ENCODE measurements at places on chromosomes 1 and 21.

GRCh38 chr1:17167041-17167785 is 37.7 kb upstream of the PADI1 start:
- DNase-seq = no peak

DNA sequence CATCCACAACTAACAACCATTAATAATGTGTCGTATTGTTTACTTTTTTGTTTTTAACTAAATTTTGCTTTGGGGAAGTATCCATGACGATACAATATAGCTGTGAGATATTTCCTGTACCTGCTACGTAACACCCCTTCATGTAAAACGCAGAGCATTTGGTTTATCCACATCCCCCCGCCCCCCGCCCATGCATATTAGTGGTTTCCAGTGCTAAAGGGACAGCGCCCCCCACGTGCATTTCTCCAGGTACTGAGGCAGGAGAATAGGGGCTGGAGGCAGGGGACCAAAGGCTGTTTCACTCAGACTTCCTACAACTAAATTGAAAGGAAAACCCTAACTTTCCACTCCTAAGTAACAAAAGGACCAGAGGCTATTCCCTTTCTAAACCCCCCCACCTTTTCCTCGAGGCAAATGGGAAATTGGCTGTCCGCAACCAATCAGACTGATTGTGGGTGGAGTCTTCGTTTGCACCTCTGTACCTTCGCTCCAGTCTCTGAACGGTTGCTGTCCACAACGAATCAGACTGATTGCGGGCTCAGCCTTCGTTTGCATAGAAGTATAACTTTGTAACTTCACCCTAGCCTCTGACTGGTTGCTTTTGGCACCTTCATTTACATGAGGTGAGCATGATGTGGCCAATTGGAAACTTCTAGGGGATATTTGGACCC is 12.2 kb upstream of the RIPK4 start:
- DNase-seq = no peak

DNA sequence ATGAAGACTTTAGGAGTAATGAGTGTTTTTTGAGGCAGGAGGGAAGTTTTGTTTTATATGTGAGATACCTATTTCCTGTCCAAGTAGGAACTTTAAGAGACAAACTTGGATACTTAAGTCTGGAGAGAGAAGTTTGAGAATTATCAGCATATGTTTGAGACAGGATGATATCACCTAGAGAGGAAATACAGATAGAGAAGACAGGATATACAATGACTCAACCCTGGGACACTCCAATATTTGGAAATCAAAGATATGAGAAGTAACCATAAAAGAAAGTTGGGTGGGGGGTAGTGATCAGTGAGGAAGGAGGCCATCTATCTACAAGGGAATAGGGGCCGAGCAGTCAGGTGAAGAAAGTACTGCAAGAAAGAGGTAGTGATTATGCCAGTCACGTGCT is 6.5 kb downstream of the LCE7A start:
- no peak for DNase-seq

DNA sequence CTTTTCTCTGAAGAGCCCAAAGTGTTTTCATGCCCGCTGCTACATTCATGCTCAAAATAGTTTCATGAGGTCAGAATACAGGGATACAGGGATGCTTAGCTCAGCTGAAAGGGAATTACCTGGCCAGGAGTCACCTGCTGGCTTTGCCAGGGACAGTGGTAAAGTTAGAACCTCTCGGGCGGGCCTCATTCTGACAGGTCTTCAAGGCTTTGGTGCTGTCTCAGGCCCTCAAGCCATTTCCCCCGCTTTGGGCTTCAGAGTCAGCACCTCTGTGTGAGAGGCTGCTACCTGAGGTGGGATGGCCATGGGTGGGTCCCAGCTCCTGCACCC is 5.5 kb downstream of the RASSF5 start:
- DNase-seq = no peak

GRCh38 chr1:81594206-81594605 is 206.5 kb upstream of the ADGRL2 start:
- no peak for DNase-seq

- DNase-seq = no peak
These were observed 130.2 kb upstream of the PTGFR start for GRCh38 chr1:78360584-78360983.

DNA sequence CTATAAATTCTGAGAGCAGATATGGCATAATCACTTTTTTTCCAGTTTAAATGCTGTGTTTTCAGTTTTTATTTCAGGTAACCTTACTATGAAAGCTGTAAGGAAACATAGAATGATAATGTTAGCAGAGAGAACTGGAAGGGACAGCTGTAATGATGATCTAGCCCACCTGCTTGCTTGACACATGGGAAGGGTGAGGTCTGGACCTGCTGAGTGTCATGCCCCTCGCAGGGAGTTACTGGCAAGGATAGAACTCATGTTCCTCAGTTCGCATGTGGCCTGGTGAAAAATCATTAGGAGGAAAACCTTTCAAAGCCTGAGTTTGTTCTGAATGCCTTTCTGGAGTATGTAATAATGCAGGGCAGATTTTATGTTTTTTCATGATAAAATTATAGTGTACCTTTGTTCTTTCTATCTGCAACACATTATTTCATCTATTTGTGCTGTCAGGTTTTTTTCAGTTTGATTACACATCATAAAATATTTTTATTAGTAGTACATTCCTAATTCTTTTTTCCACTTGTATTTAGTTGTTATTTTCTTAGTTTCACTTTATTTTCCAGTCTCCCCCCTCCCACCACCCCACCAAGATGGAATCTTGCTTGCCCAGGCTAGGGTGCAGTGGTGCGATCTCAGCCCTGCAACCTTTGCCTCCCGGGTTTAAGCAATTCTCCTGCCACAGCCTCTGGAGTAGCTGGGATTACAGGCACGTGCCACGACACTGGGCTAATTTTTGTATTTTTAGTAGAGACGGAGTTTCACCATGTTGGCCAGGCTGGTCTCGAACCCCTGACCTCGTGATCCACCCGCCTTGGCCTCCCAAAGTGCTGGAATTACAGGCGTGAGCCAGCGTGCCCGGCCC is 8.0 kb downstream of the DDI2 start:
- no peak for DNase-seq

DNA sequence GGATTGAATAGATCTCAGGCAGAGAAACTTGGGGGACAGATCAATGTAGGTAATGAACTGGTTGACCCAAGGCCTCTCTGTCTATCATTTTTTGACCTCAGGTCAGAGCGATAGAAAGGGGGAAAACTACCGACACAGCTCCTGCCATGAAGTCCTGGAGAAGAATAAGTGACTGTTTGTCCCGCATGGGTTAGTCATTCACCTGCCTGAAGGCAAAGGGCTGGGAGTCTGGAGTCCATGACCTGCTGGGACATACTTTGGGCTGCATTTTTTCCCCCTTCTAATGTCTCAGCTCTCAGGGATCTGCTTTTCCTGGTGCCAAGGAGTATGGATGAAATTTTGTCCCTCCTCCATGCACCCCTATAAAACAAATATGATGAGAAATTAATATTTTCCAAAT is 1.6 kb upstream of the ROR1 start:
- no peak for DNase-seq

GRCh38 chr1:19425646-19426239 is 59.6 kb downstream of the CAPZB start:
- no peak for DNase-seq

DNA sequence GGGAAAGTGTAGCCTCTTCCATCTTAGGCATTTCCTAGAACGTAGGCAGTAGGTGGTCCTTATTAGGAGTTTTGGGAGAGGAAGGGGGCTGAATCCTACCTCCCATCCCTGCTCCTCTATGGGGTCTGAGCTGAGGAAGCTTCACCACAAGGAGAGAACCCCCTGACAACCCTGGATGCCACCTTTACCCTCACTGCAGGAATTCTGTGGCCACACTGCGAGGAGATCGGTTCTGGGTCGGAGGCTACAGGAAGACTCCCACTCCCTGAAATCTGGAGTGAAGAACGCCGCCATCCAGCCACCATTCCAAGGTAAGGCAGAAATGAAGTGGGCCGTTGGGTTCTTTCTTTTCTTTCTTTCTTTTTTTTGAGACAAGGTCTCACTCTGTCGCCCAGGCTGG is 1.5 kb downstream of the MX1 start:
- DNase-seq = no peak

DNA sequence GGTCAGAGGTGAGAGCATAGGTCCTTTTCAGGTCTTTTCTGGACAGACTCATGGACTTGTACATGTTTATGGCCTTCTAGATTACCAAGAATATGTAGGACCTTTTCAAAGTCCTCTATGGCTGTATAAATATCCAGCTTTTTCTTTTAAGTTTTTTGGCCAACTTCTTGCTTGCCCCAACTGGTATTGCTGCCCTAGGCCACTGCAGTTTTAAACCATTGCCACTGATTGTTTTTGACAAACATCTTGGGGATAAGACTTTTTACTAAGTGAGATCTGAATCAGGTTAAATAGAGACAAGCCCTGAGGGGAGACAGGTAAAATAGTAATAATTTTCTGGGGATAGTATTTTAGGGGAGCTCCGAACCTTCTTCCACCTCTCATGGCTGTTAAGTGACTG is 14.8 kb upstream of the DDR2 start:
- no peak for DNase-seq

DNA sequence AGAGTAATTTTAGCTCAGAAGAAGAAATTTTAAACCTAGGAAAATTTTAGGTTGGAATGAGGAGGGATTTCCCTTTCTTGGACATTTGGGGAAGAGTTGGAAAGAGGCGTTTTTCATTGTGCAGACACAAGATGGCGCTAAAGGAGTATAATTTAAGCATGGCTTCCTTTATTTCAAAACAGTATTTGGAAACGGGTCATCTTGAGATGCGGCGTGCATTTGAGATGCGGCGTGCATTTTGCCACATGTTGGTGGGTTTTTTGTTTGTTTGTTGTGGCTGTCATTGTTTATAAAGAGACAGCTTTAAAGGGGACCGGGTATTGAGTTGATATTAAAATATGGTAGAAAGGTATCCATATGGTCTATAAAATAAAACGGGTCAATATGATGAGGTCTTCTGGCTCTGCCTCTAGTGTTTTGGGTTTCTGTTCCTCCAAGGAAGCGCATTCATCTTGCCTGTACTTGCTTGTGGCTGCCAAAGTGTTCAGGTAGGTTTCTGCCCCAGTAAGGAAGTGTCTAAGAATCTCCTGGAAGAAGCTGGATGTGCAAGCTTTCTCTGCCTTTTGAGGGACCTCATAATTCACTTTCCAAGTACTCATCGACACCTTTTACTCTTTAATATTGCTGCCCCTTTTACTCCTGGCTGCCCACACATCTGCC is 210.3 kb downstream of the SLC35F3 start:
- no peak for DNase-seq

DNA sequence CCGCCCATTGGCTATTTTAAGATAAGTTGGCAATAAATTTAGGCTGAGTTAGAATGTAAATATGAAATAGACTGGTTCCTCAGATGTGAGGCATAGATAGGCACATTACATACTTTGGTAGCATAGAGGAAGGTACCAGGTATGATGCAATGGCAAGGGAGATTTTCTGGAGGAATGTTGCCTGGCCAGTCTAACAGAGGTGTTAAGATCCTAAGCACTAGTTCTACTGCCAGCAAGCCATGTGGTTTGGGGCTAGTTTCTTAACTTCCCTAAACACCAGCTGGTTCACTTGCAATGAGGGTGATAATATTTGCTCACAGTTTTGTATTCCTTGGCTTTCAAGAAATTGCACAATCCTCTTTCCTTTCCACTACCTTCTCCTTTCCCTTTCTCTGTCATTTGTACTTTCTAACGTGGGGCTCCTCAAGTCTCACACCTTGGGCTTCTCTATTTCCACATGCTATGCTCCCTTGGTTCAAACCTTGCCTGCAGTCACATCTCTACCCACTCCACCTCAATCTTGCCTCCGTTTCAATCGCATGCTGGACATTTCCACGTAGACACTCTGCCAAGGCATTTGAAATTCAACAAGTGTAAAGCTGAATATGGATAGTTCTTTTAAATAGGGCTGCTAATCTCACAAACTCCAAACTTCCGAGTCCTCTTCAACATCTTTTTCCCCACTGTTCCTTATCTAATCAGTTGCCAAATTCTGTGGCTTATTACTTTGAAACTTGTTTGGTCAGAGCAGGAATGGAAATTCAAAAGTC is 4.7 kb upstream of the CD55 start:
- no peak for DNase-seq

DNA sequence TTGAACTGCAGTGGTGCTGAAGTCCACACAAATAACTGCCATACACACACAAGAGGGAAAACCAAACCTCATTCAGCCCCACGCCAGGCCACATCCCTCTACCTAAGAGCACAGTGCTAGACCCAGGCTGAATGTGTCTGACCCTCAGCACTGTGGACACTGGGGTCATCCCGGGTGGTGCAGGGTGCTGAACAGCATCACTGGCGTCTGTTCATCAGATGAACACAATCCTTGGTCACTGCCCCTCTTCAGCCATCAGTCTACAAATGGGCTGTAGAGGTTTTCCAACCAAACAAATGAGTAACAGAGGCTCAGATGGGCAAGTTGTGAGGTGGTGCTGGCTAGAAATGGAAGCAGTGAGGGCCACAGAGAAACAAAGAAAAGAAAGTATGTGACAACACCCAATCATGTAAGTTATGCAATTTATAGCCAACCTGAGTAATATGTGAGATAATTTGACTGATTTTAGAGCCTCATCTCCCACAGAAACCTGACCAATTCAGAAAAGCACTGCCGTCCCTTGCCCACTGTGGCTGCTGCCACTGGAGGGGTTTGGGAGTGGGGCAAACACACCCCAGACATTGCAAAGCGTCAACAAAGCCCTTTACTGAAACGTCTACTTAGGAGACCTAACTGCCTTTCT is 27.9 kb downstream of the GNB1 start:
- DNase-seq = no peak

DNA sequence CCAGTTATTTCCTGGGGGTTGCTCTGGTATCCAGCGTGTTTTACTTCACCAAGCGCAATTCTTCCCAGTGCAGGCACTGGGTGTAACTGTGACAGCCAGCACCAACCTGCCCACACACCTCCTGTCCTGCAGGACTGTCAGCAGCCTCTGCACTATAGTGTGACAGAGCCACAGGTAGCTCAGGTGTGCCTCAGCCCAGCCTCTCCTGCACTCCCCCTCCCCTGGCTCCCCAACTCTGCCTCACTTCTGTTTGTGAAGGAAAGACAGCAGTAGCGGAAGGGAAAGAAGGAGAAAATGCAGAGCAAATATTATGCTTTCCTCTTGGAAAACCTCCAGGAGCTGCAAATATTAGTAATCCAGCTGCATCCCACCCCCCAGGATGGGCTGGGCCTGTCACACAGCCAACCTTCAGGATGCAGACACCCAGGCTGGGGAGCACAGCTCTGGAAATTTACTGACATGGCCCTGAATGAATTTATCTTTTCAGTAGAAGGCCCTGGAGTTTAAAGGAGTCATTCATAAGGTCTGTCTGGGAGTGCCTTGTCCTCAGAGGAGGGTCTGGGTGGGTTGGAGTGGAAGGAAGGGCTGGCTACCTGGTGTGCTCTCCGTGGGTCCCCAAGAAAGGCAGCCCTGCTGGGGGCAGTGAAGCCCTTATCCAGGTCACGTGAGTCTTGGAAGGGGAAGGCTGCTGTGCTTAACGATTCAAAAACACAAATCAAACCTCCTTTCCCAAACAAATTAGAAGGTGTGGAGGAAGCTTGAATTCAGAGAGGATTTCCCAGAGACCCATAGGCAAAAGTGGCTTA is 20.9 kb downstream of the CAPN2 start:
- no peak for DNase-seq

- DNase-seq = no peak
These were observed 878.9 kb upstream of the CXADR start for GRCh38 chr21:16633831-16634459.

GRCh38 chr1:88802950-88803349 is 88.4 kb downstream of the GTF2B start:
- no peak for DNase-seq

- DNase-seq = no peak
These were observed 14.4 kb downstream of the FHAD1 start for GRCh38 chr1:15261155-15262002.
